Endothelial cell (in vitro differentiated cells): ENCODE measurements at places on chromosomes 2 and 18.
A peak's percentile ranks its signal among the peaks of the same experiment; 100 is the strongest.

DNA sequence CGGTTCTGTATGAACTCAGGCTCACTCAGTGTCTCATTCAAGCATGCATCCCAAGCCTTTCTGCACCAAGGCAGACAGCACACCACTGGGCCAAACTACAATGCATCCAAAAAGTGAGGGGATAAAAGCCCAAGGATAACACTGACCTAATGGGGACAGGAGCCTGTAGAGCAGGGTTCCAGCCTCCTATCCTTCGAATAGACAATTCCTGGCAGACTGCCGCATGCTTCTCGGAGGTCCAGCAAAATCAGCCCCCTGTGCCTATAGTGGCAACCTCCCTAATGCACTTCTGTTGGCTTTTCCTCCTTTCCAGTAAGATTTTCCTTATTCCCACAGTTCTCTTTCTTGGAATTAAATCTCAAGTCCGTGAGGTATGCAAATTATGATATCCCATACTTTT, 44.8 kb upstream of the CAVIN2 start:
- no peak for DNase-seq

DNA sequence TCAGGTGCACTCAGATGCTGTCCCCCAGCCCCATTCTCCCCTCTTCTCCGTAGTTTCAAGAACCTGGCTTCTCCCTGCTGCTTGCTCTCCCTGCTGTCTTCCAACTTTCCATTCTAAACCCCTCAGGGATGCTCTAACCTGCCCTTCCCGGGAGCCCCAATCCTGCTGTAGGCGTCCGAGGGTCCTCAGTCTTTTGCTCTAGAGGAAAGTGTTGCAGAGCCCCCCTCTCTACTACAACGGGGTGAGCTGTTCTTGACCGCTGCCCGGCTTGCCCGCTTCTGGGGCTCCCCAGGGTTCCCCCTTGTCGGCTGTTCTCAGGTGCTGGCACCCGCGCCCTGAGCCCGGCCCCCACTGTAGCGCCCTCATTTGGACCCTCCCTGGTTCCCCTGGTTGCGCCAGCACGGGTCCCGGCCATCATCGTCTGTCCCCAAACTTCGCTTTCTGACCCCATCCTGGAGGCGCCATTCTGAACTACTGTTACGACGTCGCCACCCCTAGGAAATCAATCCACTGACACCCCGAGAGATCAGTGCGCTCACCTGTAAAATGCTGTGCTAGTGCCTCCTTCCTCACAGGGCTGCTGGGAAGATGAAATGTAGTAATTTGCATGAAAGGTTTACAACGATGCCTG, 31.9 kb upstream of the REG3G start:
- DNase-seq: no peak

DNA sequence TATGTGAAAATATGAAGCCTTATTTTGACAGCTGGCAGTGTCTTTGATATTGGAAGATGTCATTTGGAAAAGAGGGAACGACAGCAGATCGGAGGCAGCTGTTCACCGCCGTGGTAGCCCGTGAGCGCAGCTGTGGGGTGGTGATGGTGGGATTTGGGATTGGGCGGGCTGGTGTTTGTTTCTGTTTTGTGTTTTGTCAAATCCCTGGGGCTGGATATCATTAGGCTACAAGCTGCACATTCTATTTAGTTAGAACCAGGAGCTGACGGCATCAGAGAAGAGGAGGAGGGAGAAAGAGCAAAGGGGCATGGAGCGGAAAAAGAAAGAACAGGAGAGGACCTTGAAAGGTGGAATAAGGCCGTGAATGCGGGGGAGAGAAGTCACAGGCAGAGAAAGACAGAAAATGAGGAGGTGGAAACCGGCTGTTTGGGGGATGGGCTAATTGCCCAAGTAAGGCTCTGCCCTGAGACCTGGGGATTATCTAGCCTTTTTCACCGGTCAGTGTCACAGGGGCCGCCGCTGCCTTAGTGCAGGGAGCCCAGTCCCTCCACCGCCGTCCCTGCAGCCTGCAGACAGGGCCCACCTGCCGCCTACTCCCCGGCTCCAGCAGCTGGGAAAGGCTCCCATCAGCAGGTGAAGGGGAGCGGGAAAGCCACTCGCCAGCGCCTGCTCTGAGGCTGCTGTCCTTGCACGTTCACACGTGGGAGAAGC, 88.0 kb downstream of the ZCCHC2 start:
- DNase-seq: no peak

- DNase-seq: no peak
Observed at GRCh38 chr2:68738906-68739594, 4.4 kb downstream of the ARHGAP25 start.

DNA sequence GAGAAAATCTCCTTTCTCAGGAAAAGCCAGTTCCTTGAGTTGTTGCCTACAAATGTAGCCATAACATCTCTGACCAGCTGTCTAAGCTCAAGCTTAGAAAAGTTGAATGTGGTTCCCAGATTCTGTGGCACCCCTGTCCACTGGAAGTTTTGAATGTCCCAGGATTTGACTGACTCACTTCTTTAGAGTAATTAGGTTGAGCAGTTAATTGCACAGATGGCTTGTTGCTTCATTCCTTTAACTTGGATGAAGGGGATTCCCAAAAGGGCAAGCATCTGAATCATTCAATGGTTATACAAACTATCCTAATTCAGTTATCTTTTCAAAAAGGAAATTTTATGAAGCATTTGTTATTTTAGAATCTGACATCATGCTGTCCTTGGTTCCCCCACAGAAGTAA, 374.7 kb downstream of the LNPK start:
- DNase-seq: no peak

- no peak for DNase-seq
Observed at GRCh38 chr2:217438821-217439220, 564.0 kb downstream of the TNS1 start.

DNA sequence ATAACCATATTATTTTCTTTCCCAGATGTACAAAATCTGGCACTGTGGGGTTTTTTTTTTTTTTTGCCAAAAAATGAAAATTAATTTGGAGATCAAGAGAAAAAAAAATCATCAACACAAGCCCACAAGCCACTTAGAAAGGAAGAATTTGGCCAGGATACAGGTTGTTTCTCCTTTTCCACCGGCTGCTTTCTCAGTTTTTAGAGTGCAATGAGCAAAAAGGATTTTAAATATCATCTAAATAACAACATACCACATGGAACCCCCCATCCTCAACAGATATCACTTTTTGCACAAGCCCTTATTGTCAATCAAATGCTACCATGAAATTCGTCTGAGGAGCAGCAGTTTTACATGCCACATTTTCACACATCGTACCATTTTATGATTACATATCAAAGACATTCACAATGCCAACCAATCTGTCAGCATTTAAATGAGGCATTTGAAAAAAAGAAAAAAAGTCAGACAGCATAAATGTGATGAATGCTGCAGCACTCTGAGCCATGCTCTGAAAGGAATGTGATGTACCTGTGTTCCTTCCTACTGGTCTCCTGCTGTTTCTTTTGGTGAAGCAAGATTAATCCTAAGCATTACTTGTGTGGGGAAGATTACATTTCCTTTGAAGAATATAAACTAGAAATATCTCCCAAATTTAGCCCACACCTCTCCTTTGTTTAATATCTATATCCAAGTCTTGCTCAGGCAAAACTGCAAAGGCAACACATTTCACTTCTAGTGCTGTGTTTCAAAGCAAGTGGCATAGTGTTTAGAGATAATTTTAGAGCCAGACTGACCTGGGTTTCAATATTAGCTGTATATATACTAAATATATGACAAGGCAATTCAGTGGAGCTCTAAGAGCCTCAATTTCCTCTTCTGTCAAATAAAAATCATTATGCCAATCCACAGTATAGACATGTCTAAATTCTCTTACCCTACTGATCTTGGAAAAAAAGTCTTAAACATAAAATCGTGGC, 391.3 kb downstream of the CMPK2 start:
- no peak for DNase-seq

- DNase-seq: peak; percentile 63
Observed at GRCh38 chr2:207202645-207203044, 36.9 kb upstream of the KLF7 start.

GRCh38 chr2:158624961-158625360, 168.2 kb downstream of the PKP4 start:
- DNase-seq: no peak

DNA sequence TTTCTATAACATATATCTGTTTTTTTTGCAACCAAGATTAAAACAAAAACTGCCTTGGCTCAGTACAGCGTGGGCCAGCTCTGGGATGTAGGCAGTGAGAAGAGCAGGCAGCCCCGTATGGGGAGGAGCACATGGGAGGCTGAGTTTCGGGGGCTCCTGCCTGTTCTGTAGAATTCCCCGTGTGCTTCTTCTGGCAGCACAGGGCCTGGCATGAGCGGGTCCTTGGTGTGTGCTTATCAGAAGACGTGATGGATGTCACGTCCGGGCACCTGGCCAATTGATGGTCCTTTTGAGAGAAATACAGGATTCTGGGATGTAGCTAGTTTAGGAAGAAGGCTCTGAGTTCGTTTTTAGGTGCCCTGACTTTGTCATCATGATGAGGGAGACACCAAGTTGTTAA, 16.2 kb downstream of the IMPA2 start:
- DNase-seq: no peak

DNA sequence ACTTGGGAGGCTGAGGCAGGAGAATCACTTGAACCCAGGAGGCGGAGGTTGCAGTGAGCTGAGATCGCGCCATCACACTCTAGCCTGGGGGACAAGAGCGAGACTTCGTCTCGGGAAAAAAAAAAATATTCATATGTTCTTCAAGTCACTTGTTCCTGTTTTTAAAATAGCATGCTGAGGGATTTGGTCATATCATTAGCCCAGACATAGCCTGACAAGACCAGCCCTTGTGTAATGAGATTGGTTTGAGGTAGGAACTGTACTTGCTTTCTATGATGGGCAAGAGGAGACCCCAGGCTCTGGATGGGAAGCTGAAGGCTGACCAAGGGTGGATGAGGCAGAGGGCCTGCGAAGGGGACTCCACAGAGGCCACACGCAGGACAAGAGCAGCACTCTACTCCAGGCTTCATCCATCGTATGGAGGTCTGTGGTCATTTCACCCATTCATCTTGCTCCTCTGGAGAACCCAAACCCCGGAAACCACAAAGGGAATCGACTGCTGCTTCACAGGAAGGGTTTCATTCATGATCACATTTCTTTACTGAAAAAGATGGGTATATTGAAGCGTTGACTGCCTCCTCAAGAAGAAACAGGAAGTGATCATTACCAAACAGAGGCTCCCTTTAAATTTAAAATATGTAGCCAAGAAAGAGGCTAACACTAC, 87.1 kb upstream of the ZNF397 start:
- DNase-seq: no peak

- no peak for DNase-seq
Observed at GRCh38 chr2:217062768-217063167, 202.9 kb upstream of the TNP1 start.

- no peak for DNase-seq
Observed at GRCh38 chr2:43038696-43039094, 187.7 kb downstream of the ZFP36L2 start.

DNA sequence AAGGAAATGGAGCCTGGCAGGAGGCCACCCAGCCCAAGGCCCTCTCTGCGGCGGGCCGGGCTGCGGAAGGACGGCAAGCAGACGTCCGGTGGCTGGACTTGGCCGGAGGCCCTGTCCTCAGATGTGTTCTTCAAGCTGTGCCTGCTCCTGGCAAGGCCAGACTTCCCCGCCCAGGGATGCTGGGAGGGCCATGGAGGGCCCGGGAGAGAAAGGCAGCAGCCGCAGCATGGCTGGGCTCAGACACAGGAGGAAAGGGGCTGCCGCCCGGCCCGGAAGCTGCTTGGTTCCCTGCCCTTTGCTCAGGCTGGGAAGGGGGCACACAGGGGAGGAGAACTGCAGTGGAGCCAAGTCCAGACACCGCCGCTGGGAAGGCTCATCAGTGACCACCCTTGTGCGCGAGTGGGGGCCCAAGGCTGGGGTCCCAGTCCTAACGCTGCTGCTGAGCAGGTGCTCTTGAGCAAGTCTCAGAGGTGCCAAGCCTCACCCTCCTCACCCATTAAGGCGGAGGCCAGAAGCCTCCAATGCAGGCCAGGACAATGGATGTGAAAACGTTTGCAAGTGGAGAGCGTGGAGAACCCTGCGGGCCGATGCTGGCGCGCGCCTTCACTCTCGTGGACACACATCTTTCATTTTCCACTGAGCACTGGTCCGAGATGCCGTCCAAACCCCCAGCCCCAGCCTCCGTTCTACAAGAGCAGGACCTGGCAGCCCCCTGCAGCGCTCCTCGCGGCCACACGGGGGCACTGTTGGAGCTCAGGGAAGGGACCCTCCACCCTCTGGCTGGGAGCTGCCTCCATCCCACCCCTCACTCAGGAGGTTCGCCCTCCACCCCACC, 7.9 kb downstream of the CROCC2 start:
- peak; percentile 90 for DNase-seq

DNA sequence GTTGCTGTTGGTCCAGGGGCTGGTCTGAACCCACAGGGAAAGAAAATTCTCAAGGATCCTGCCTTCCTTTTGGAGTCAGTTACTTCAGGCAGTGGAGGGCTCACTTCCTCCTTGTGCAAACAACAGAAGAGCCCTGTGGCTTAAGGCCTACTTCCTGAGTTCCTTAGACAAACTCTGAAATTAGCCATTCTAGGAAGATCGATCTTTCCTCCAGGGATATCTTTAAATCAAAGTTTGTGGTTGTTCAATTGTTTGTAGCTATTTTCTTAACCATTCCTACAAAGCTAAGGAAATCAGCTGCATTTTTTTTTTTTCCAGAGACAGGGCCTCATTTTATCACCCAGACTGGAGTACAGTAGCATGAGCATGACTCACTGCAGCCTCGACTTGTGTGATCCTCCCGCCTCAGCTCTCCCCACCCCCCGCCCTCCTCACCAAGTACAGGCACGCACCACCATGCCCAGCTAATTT, 156.0 kb downstream of the TANC1 start:
- DNase-seq: no peak

DNA sequence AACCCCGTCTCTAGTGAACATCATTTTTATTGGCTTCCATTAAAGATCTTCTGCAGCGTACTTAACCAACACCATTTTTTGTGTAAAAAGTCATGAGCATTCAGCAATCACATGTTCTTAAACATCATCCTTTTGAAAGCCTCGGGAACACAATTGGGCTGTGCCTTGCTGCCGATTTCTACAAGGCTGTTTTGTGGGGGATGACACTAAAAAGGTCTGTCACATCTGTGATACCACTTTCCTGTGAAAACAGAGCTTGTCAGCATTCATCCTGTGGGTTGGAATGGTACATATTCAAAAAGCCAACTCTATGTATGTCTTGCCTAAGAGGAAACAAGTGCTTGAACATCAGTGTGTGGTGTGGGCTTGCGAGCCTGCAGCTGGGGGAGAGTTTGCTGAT, 49.1 kb upstream of the MAPRE3 start:
- no peak for DNase-seq

GRCh38 chr18:60134806-60135205, 235.0 kb downstream of the PMAIP1 start:
- DNase-seq: no peak
